NCI-H2107 (cell line): ENCODE measurements at places on chromosomes 3 and 15.

DNA sequence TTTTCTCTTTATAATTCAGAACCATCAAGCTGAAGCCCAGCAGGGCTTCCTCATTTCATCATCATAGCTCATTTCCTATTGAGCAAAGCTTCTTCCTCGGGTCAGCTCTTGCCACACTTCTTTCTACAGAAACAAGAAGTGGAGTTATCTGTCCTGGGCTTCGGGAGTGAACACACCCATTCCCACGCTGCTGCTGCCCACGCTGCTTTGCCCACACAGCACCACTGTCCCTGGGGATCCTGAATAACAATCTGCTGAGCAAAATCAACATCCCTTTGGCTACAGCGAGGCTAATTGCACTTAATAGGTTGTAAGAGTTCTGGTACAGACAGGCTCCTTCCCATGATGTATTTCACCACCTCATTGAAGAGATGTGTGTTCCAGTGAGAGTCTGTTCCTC, 23.7 kb downstream of the CEP19 start:
- DNase-seq = no peak

GRCh38 chr3:9897408-9898372, 5.0 kb upstream of the IL17RE start:
- no peak for DNase-seq

GRCh38 chr3:46684891-46685290, 8.6 kb downstream of the ALS2CL start:
- no peak for DNase-seq

DNA sequence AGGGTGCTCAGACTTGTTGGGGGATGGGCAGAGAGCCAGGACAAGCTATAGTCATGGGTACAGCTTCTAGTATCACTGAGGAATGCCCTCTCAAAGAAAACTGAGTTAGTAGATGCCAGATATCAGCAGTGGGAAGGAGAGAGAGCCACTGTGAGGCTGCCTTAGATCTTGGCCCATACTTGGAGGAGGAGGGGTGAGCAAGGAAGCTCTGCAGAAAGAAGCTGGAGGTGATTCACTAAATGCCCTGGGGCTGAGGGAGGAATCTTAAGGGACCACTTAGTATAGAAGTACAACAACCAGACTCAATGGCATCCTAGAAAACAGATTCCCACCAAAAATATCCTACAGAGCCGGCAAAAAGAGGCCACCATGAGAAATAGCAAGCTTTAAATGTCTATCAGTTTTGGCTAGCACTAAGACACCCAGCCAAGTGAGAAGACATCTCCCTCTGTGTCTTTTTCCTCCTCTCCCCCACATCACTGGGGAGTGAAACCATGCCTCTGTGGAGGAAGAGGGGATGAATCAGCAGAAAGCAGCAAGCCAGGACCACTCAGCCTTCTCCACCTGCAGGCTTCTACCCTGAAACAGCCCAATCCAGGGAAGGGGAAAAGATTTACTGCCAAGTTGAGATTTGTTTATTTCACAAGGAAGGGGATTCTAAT, 282.5 kb upstream of the STT3B start:
- no peak for DNase-seq

DNA sequence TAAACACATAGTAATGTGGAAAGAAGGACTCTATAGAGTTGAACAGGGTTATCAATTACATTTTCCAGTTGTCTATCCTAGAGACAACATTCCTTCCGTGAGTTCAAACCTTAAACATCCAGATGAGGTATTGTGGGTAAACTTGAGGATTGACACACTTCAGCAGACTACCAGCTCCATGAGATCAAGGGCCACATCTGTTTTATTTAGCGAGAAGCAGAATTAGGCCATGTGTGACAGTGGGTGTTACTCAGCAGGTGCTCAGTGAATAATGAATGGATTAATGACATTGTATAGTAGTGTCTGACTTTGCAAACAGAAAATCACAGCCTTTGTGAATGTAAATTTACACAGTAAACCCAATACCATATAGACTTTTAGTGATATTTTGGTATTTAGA, 941.1 kb upstream of the CFAP20DC start:
- no peak for DNase-seq

DNA sequence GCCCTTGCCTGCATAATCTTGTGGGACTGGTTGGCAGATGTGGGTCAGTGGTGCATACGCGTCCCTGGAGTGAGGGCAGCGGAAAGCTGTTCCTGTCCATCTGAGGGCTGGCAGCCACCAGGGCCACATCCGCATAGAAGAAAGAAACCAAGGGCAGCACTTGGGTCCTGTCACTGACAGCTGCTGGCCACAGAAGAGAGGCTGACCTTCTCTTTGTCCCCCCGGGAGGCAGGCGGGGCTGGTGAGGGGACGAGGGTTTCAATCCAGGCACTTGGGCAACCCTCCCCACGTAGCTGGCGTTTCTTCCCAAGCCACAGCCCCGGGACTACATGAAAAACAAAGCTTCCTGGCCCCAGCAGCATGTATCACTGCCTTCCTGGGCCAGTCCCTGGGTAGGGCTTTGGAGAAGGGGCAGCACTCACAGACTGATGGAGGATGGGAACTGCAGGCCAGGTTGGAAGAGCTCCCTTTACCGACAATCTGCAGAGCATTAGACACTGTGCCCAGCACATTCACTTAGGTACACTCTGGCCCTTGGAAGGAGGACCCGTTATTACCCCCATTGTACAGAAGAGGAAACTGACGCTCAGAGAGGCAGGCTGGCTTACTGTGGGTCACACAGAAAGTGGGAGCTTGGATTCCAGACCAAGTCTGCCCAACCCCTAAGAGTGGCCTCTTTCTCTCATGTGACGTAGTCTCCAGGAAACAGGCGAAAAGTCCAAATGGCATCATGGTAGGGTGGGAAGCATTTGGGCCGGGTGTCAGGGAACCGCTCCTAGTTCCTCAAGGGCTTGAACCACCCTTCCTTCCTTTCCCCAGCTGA, 78.8 kb upstream of the SLC6A6 start:
- DNase-seq = no peak

GRCh38 chr3:46845397-46845859, 17.8 kb downstream of the MYL3 start:
- no peak for DNase-seq

GRCh38 chr15:71761649-71762048, 48.7 kb upstream of the NR2E3 start:
- DNase-seq = no peak

DNA sequence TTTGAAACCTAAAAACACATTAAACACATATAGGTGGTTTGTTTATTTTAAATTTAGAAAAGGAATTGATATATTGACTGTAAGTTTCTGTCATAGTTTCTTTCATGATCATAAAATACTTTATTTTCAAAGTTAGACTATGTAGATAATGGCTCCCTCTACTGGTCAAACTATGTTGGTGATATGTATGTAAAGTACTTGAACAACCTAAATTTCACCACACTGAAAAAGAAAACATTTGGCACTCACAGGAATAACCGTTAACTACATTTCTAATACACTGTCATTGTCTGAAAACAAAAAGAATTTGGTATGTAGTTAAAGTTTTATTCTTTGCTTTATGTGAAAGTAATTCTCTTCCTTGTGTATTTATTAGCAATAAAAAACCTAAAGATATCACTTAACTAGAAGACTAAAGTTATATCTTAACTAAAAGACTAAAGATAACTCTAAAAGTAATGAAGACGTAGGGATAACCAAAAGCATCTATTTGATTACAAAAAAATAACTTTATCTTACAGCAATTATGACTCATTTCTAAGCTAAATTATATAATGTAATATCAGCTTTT, 427.5 kb downstream of the VGLL3 start:
- DNase-seq = peak; percentile 52

DNA sequence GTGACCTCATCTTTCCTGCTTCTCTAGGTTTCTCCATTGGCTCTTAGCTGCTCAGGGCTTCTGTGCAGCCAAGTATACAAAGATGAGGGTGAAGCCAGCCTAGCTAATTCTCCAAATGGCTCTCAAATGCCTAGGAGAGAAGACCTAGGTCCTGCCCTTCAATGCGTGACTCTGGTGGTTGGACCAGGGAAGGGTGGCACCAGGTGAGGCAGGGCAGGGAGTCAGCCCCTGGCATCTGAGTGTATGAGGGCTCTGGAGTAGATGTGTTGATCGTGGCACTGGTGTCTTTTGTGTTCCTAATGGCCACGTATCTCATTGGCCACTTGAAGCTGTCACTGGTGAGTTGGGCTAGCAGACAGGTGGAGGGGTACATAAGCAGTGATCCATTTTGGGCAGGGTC, 59.8 kb downstream of the PDIA5 start:
- no peak for DNase-seq

DNA sequence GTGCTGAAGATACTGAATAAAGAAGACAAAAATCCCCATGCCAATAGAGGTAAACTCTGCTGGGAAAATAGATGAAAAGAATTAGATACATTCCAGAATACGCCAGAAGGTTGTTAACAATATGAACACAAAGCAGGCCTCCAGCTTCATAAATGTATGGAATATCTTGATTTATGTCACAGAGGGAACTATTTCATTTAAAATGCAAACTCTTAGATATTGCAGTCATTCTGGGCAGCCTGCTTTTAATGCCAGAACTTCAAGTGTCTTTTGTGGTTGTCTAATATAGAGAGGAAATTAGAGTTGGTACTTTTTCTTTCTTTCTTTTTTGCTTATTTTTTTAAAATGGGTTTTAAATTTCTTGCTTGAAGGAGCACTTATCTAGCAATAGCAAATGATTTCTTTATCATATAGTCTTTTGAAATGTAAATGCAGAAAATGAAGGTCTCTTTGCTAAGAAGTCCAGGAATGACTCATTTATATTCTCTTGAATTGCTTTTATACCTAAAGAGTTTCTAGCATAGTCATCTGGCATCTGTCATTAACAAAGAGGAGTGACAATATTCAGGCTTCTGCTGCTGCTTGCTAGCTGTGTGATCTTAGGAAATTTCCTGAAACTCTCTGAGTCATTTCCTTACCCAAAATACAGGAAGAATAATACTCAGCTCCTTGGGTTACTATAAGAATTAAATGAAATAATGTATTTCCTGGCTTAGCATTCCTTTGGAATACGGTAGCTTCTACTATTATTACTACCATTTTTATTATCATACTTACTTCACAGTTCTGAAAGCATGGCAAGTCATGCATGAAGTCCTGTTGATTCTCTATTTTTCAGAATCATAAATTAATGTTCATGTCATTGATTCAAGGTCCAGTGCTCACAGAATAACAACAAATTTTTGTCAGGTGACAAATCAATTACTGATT, 527.6 kb downstream of the DIPK2A start:
- DNase-seq = no peak

DNA sequence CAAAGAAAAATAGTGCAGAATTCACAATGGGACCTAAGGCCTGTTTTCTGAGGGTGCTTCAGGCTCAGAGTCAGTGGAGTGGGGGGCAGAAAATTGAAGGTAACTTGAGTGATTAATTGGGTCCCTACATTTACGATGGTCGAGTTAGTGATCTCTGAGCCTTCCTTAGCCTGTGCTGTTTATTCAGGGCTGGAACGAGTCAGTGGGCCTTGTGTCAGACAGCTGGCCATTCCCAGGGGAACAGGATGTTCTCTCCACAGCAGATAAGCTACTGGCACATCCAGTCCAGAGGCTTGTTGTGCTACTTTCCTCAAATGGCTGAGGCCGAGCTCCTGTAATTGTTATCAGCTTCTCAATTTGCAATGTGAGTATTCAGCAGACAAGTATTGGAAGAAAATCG, 29.2 kb upstream of the CNTN3 start:
- no peak for DNase-seq

DNA sequence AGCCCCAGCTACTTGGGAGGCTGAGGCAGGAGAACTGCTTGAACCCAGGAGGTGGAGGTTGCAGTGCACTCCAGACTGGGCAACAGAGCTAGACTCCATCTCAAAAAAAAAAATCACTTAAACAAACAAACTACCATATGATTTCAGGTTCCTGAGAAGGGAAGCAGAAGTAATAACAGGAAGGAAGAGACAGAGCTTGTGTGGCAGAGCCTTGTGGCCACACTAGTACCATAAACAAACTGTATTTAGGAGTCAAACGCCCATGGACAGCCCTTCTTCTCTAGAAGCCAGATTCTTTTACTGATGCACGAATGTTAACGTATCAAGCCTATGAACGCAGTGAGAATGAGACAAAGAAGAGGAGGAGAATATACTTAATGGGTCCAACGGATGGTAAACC, 12.0 kb downstream of the MTMR10 start:
- DNase-seq = no peak

DNA sequence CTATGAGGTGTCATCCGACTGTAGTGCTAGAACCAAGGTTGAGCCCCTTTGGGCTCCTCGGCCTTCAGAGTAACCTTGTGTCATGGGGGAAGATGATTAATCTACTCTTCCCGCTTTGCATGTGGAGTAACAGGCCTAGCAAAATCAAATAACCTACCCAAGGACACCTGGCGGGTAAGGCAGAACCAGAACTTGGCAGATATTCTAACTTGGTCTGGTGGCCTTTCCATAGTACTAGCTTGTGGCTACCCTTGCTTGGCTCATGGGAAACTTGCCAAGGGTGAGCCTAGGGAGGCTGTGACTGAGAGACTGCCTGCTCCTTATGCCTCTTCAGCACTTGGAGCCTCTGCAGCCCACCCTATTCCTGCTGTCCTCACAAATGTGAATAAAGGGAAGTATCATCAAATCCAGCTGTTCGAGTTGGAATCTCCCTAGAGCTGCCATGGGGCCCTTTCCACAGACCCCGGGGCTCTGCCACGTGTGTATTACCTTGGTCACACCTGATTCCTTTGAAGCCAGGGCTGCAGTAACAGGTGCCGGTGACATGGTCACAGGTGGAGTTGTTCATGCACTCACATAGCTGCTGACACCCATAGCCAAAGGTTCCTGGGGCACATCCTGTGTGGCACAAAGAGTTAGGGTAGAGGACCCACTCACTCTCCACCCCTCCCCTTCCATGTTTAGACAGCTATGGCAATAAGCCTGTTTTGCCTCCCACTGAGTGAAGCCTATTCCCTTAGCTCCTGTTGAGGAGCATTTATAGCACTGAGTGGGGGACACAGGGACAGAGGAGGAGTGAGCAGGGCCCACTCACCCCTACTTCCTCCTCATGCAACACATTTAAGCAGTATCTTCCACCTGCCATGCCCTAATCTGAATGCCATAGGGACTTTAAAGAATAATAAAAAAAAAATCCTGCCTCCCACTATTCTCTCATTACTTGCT, 46.0 kb downstream of the RAB11A start:
- no peak for DNase-seq

- no peak for DNase-seq
Observed at GRCh38 chr3:183239046-183239445, 14.0 kb upstream of the B3GNT5 start.

- DNase-seq = no peak
Observed at GRCh38 chr15:34753236-34753894, 1.4 kb downstream of the GJD2 start.

DNA sequence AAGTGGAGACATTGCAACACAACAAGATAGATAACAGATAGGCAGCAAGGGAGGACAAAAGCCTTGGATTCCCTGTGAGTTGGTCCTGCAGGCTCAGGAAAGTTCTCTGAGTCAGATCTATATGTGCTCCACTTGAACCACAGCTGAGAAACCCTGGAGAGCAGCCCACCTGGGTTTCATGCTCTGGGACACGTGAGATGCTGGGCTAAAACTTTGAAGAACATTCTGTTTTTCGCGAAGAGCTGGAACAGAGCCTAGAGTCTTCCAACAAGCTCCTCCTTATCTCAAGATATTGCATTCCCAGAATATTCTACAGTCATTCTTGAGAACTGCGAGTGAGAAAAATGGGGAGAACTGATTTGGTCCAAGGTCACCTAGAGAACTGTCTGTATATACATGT, 583.0 kb upstream of the ROBO1 start:
- DNase-seq = no peak

GRCh38 chr3:134542287-134542958, 56.6 kb downstream of the CEP63 start:
- no peak for DNase-seq
